ENCODE measurements at places on chromosomes 13 and 19.

GRCh38 chr13:95231393-95231792, 69.9 kb downstream of the ABCC4 start:
- no peak for DNase-seq

GRCh38 chr19:34452723-34453122, 24.5 kb downstream of the UBA2 start:
- DNase-seq: no peak

GRCh38 chr19:58521651-58522050, 2.0 kb upstream of the ZBTB45 start:
- DNase-seq: no peak

DNA sequence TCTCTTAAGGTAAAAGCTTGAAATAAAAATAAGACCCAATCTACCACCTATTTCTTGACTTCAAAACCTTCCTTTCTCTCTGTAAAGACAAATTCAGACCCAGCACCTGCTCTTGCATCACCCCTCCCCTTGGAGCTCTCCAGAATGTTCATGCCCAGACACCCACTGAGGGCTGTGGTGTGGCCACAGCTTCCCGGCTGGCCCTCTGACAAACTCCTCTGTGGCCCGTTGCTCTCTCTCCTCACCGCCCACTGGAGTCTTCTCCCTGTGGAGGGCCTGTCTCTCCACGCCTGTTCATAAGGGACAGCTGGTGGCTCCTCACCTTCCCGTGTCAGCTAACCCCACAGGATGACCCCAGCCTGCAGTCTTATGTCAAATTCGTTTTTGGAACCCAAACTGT, 49.1 kb downstream of the TSSK6 start:
- DNase-seq: no peak

- DNase-seq: no peak
Observed at GRCh38 chr13:113634279-113635047, 23.5 kb downstream of the ATP4B start.

DNA sequence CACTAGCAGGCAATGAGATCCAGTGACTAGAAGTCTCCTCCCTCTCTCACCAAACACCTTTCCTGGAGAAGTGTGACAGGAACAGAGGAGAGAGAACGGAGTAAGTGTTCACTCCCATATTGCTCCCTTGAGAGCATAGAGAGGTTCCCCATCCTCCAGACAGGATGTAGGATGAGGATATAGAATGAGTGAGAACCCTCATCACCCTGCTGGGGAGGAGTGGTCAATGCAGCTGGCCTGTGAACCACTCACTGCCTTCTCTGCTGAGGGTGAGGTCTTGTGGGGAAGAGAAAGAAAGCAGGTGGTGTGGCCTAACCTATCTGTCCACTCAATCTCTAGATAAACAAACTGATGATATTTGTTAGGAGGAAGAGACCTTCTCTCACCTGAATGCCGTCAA, 386.6 kb downstream of the PCDH20 start:
- DNase-seq: no peak

DNA sequence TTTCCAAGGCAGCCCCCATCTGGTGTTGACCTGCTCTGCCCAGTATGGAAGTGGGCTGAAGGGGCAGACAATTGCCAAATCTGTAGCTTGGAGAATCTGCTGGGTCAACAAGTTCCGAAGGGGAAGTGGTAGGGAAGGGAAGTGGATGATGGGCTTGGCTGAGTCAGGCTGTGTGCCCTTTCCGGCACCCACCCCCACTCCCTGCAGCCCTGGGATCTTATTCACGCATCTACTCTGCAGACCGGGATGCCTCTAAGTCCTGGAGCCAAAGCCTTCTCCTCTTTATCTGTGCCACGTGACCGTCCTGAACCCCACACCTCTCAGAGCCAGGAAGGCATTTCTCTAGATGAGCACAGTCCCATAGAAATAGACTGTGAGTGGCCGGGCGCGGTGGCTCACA, 7.5 kb upstream of the C5AR2 start:
- no peak for DNase-seq

GRCh38 chr13:60679131-60679530, 282.1 kb downstream of the TDRD3 start:
- no peak for DNase-seq

GRCh38 chr13:37645181-37645740, 46.7 kb upstream of the POSTN start:
- no peak for DNase-seq

- DNase-seq: no peak
Observed at GRCh38 chr19:54473071-54473891, at the start of gene CDC42EP5. CDC42EP5 (minus strand) TSS chr19:54473296; CDS start chr19:54465547, 7,749 bp downstream.

GRCh38 chr13:72315312-72315711, 412.1 kb downstream of the MZT1 start:
- no peak for DNase-seq

- no peak for DNase-seq
Observed at GRCh38 chr13:110564472-110564985, 3.0 kb upstream of the RAB20 start.

DNA sequence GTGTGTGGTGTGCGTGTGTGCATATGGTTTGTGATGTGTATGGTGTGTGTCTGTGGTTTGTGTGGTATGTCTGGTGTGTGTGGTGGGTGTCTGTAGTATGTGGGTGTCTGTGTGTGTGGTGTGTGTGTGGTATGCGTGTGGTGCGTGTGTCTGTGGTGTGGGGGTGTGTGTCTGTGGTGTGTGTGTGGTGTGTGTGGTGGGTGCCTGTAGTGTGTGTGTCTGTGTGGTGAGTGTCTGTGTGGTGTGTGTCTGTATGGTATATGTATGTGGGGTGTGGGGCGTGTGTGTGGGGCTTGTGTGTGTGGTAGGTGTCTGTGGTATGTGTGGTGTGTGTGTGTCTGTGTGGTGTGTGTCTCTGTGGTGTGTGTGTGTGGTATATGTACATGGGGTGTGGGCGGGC, 300.7 kb downstream of the TEX29 start:
- no peak for DNase-seq

- DNase-seq: no peak
Observed at GRCh38 chr13:26837997-26838396, 77.4 kb upstream of the GPR12 start.
